Memory B cell (primary cell): ENCODE measurements at places on chromosomes 12 and 14.

GRCh38 chr14:80780500-80780899 lies 161.0 kb downstream of the CEP128 start:
- no peak for DNase-seq

DNA sequence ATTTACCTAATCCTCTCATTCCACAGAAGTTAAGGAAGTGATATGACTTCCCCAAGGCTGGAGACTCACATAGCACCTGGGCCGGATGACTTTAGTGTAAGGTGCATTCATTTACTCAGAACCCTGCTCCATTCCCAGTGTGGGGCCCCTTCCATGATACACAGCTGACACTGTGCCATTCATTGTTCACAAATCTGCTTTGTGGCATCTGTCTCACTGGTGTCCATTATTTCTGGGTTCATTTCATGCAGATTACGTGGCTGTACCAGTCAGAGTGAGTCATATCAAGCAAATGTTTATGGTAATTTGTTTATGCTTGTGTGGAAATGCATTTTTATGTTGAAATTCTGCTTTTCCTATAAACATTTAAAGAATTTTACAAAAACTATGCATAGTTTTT lies 5.2 kb downstream of the ANO4 start:
- DNase-seq: no peak

DNA sequence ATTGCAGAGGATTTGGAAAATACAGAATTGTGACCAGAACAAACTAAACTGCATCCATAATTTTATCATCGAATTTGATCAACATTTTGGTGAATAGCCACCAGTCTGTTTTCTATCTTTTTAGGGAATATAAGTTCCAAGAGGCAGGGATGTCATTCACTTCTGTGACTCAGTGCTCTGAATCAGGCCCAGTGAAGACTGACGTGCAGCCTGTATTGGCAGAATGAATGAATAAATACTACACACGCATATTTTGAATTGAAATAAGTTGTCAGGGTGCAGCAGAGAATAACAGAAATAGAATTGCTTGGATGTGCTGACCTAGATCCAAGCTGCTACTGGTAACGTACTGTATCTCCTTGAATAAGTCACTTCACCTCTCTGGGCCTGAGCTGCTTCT lies 1.3 kb upstream of the EMP1 start:
- DNase-seq: no peak

DNA sequence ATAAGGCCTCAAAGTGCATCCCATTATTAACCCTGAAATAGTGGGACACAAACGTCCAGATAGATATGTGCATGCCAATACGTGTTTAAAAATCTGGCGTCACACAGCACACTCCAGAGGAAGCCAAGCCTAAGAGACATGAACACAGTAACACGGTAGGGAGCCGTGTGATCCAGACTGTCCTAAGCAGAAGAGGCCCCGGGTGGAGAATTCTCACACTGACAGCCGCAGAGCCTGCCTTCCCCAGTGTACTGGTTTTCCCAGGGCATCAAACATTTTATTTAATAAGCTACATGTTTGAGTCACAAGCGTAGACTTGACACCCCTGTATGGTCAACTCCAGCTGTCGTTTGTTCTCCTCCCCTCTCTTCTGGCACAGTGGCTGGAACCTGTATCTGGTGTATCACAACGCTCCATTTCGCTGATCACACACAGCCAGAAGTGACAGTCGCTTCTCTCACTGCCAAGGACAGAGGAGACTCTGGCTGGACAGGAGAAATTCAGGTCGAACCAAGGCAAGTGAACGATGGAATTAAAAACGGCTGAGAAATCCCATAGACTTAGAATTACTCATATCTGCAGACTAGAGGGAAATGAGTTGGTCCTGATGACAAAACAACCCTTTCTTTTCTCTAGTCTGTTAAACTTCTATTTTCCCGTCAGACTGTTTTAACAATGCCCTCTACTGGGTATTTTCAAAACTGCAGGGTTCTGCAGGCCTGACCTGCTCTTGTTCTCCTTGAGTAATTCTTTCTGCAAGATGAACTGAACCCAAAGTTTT lies 359.9 kb downstream of the RGS6 start:
- peak; percentile 13 for DNase-seq

DNA sequence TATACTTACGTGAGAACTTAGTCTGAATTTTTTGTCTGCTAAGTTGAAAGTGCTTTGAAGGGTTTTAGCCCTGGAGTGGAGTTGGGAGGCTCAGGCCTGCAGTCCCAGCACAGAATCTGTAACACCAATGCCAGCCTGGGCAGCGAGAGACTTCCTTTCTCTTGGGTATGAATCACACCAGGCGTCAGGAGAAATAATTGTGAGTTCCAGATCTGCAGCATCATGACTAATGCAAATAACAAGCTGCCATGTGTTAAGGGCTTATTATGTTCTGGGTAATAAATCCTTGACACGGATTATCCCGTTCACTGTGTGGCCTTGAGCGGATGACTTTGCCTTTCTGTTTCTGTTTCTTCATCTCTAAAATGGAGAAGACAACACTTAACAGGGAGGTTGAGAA lies 70.6 kb downstream of the B4GALNT3 start:
- no peak for DNase-seq
